KG1 (cell line): ENCODE measurements at places on chromosomes 12 and 14.

- DNase-seq = no peak
These were observed 5.9 kb upstream of the PKP2 start for GRCh38 chr12:32902287-32902997.

DNA sequence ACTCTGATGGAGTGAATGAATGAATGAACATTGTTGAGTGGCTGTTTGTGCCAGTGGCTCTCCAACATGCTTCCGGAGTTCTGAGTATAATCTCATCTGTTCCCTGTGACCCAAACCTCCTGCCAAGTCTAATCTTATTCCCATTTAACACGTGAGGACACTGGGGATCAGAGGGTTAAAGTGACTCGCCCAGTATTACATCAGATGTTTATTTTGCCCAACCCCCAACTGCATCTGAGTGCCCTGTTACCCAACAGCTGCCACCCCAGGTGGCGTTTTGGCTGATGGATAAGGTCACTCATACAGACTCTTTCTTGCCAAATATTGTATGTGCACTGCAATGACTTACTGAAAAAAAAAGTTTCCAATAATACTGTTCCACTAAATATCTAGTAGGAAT, 210.9 kb downstream of the EXOC5 start:
- DNase-seq = no peak

GRCh38 chr14:52048641-52049204, 20.1 kb downstream of the NID2 start:
- no peak for DNase-seq

- peak; percentile 56 for DNase-seq
These were observed 23.6 kb downstream of the VASH1 start for GRCh38 chr14:76784881-76785280.

- no peak for DNase-seq
These were observed 3.7 kb downstream of the RNASE1 start for GRCh38 chr14:20798932-20799331.

DNA sequence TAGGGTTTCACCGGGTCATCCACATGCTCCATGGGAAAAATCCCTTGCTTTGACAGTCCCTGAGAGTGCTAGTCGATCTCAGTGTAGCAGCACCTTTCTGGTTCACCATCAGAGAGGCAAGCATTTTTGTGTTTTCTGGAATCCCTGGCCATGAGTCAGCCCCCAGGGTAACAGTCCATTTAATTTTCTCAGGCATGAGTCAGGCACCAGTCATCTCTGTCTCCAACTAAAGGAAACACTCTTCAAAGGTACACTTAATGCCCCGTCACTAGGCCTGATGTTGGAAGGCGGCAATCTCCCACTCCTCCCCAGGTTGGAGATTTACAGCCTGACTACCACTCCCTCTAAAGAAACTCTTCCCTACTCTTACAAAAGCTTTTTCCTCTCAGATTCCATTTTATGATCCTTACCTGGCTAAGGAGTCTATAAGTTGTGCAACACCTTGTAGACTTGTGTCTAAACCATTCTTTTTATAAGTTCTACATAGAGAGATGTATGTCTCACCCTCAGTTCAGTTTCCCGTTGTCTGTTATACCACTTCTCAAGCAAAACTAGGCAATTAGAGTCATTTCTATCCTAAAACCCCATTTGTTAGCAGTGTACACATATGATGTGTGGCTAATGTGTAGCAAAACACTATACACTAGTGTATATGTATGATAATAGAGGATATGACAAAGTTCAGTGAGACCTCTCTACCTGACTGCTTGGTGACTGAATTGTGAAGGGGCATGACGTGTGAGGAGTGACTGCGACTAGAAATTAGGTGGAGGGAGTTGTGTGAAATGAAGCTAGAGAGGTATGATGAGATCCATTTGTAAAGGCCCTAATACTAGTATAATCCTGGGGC, 24.6 kb downstream of the TMEM19 start:
- DNase-seq = no peak

DNA sequence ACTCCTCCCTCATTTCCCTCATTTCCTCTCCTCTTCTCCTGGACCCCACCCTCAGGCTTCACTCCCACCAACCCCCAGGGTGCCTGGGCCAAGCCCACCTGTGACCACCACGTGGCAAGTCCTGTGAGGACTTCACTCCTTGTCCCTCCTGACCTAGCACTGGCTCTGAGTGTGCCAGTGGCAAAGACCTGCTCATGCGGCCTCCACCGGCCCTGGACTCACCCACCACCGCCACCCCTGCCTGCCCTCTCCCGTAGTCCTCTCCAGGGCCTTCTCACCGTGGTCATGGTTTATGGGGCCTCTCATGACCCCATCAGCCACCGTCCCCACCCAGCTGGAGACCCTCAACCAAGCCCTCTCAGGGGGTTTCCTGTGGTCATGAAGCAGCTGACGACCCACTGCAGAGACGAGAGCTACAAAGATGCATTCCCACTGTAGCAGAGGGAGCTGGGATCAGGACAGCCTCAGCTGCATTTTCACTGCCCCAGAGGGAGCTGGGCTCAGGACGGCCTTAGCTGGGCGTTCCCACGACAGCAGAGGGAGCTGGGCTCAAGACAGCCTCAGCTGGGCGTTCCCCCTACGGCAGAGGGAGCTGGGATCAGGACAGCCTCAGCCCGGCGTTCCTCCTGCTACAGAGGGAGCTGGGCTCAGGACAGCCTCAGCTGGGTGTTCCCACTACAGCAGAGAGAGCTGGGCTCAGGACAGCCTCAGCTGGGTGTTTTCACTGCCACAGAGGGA, 3.2 kb upstream of the C14orf180 start:
- DNase-seq = no peak

- DNase-seq = no peak
These were observed 15.0 kb downstream of the EVL start for GRCh38 chr14:100080206-100080605.

GRCh38 chr12:116059904-116060303, 217.6 kb downstream of the MED13L start:
- no peak for DNase-seq

DNA sequence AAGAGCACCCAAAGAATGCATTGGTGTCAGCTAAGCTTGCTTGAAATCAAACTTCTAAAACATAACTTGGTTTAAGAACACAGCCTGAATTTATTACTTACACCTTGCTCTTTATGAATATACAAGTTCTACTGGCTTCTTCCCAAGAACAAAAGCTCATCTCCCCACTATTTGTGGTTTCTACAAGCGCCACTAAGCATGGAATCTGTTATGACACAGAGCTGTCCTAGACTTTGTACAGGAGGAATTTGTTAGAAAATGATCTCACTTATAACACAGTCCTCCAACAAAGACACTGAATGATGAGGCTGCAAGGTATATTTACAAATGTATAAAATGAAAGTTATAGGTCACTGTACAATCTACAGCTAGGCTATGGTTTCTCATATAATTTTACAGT, 452.1 kb downstream of the BCAT1 start:
- DNase-seq = no peak

- no peak for DNase-seq
These were observed 29.1 kb downstream of the TMEM260 start for GRCh38 chr14:56608689-56609088.

GRCh38 chr12:119154435-119154818, 24.3 kb upstream of the HSPB8 start:
- DNase-seq = no peak

DNA sequence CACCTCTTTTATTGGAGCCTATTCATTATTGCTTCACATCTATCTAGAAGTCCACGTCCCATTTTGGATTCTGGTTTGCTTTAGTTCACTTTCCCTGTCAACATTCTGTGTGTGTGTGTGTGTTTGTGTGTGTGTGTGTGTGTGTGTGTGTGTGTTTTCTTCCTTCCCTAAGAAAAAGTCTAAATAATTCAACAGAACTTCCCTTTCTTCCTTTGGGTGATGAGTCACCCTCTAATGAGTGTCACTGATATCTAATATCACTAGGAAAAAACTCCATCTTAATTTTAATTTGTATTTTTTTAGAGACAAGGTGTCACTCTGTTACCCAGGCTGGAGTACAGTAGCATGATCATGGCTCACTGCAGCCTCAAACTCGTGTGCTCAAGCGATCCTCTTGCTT, 234.2 kb downstream of the TTC8 start:
- no peak for DNase-seq

- no peak for DNase-seq
These were observed 15.9 kb downstream of the PLEKHG3 start for GRCh38 chr14:64720131-64720576.

GRCh38 chr14:64573109-64573508, 23.3 kb downstream of the PPP1R36 start:
- DNase-seq = no peak

DNA sequence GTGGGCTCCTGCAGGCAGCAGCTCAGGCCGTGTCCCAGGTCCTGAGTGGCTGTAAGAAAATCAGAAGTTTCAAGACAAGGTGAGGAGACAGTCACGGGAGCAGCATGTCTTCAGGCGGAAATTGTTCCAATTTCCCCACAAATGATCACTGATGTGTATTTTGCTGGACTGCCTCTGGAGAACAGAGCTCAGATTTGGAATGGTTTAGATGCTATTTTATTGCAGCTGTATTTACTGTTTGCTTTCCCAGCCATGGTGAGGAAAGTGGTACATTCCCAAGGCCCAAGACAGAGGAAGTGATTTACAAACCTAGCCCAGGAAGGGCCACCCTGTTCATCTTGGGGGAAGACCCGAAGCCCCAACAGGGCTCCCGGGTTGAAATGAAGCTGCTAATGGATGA, 195.6 kb downstream of the CHST11 start:
- DNase-seq = no peak

- DNase-seq = peak; percentile 72
These were observed 2.4 kb downstream of the ADCY4 start for GRCh38 chr14:24332268-24332993.

GRCh38 chr12:55711786-55712553, 3.9 kb upstream of the BLOC1S1 start:
- DNase-seq = no peak

DNA sequence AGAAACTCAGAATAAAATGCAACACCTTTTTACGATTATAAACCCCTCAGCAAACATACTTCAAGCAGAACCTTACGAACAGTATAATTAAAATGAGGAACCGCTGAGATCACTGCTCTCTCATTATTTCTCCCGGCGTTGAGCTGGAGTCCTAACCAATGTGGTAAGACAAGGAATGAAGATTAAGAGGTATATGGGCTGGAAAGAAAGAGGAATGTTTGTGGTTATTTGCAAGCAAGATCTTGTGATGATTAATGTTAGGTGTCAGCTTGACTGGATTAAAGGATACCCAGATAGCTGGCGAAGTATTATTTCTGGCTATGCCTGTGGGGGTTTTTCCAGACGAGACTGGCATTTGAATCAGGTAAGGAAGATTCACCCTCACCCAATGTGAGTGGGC, 10.3 kb upstream of the ZNF84 start:
- no peak for DNase-seq

DNA sequence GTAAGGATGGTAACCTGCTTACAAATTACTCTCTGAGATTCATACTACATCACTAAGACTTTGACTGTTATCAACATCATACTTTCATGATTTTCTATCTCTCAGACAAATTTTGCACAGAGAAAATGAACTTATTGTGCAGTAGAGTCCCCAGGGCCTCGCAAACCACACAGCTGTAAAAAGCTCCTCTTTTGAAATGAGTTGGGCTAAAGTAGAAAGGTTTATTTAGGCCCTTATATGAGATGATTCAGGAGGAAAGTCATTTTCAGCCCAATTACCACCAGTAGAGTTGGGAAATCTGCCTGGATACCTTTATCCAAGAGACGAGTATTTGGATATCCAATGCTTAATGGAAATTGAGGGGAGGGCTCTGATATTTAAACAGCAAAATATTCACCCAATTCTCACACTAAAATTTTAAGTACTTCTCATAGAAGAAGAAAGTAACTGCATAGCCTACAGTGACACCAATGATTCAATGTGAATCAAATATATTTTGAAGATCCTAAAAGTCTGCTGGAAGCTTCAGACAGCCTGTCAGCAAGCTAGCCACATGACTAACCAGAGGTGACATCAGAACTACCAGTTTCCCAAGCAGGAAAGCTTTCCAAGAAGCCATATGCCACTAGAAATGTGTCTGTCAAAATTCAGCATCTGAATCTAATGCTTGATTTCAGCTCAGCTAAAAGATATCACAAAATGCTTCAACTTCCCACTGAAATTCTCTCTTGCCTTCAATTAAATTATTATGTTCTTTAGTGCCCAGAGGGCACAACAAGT, 190.1 kb upstream of the SYT1 start:
- DNase-seq = no peak

DNA sequence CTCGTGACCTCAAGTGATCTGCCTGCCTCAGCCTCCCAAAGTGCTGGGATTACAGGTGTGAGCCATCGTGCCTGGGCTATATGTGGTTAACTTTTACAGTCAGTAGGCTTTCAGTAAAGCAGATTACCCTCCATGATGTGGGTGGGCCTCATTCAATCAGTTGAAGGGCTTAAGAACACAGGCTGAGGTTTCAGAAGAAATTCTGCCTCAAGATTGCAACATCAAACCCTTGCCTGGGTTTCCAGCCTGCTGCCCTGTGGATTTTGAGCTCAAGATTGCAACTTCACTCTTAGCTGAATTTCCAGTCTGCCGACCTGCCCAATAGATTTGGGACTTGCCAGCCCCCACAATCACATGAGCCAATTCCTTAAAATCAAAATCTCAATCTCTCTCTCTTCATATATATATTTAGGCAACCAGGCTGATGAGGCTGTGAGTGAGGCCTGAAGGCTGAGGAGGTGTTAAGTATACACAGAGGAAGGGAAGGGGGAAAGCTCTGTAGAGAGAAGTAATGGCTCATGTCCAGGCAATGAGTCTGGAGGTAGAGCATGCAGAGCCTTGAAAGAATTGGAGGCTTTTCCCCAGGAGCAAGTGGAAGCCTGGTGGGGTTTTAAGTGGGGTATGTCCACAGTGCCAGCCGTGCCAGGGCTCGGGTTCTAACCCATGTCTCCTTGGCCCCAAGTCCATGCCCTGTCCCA, 33.3 kb upstream of the ACTN1 start:
- no peak for DNase-seq

GRCh38 chr14:93285044-93285443, 47.8 kb downstream of the BTBD7 start:
- DNase-seq = no peak

DNA sequence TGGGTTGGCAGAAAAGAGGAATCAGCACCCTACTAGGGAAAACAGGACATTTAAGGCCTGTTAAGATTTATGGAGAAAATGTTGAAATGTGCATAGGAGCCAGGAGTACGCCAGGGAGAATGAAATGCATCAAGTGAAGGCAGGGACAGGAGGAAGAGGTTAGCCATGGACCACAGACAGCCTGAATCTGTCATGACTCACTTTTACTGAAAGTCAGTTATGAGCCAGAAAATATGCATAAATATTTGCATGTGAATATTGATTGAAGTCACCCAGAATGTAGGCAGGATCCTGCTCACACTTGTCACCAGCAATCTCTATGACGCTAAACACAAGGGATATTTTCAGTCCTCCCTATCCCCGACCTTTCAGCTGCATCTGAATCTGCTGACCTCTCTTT, 25.1 kb upstream of the CDK17 start:
- no peak for DNase-seq

- DNase-seq = no peak
These were observed 17.9 kb upstream of the TFCP2 start for GRCh38 chr12:51190820-51191219.

- DNase-seq = no peak
These were observed 37.9 kb downstream of the LRRK2 start for GRCh38 chr12:40262657-40263056.

GRCh38 chr12:101891462-101891971, 14.1 kb downstream of the DRAM1 start:
- peak; percentile 77 for DNase-seq
